ENCODE measurements at places on chromosomes 5 and 9. TPM values are rescaled to one million over a fixed set of nuclear protein-coding genes. Genes with fewer than 3 reads are reported as not detected.

Gene SERF1A
- 6.2 TPM for total RNA-seq

Gene NKD2
- total RNA-seq = 2.4 TPM

Gene CD74
- total RNA-seq = 268 TPM

DNA sequence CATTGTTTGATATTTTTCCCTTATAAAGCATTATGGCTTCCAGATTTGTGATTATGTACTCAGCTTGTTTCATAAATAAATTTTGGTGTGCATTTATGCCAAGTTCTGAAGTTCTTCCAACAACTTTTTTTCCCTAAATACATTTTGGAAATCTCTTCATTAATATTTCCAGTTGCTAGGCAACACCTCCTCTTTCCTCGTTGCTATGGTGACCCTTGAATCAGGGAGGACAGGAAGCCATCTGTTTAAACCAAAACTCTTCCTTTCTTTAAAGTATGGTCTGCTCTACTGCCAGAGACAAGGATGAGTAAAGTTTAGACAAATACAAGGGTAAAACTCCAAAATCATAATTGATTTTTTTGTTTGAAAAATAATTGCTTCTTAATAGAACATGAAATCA is 779.3 kb downstream of the CDH9 start:
- no peak for DNase-seq

- DNase-seq = no peak
These were observed 181.8 kb upstream of the IL12B start for GRCh38 chr5:159512064-159512463.

DNA sequence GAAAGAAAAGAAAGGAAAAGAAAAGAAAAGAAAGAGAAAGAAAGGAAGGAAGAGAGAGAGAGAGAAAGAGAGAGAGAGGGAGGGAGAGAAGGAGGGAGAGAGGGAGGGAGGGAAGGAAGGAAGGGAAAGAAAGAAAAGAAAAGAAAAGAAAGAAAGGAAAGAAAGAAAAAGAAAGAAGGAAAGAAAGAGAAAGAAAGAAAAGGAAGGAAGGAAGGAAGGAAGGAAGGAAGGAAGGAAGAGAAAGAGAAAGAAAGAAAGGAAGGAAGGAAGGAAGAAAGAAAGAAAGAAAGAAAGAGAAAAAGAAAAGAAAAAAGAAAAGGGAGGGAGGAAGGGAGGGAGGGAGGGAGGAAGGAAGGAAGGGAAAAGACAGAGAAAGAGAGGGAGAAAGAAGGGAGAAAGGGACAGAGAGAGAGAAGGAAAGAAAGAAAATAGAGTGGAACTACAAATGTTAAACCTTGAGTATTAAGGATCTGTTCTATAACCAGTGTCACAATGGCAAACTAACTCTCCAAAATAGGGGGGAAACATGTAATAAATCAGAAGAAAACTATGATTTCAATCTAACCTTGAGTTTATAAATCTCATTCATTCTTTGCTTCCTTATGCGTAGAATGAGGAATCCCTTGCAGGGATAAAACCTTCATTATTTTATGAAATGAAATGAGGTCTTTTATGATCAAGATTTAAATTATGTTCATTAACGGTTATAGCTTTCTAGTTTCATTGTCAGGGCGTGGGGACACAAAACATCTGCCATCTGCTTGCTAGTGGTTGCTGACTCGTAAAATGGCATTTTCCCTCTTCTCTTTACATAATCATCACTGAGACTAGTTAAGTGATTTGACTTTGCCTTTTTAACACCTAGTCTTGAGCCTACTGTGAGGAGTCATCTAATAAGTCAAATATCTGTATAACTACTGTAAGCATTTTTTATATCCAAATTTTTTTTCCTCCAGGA is 40.7 kb upstream of the RAD23B start:
- DNase-seq = no peak
